ENCODE measurements at places on chromosomes 12 and 14.

GRCh38 chr12:29732191-29732590 lies 51.6 kb downstream of the TMTC1 start:
- DNase-seq = no peak

- no peak for DNase-seq
Measured at GRCh38 chr12:53862831-53863230, 75.8 kb upstream of the HOXC13 start.

DNA sequence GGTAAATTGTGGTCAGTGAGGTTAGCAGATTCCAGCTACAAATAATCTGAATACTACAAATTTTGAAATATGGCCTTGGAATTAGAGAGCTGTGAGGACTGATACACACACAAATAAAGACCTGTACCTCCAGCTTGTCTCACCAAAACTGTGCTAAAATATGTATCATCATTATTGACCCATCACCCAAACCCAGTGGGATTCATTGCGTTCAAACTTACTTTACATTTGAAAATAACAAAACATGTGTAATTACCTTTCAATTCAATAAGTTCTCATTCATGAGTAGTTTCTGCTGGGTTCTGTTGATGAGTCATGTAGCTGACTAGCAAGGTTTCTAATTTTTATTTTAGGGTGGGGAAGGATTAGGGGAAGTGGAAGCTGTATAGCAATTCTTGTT lies 170.9 kb downstream of the MSRB3 start:
- DNase-seq = no peak

DNA sequence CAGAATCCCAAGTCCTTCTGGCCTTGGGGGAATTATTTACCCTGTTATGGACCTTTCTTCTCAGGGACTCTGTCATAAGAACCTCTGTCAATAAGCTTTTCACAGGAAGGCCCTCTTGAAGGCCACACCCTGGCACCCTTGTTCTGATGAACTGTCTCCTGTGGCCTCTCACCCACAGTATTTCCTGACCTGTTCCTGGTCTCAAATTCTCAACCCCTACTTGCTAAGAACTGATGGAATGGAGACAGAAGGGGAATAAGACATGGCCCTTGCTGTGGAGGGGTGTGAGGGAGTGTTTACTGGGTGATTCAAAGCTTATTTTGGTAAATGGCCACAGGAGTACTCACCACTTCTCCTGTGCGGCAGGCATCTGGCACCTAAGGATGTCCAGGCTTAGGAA lies 1082.9 kb downstream of the BCL11B start:
- no peak for DNase-seq

DNA sequence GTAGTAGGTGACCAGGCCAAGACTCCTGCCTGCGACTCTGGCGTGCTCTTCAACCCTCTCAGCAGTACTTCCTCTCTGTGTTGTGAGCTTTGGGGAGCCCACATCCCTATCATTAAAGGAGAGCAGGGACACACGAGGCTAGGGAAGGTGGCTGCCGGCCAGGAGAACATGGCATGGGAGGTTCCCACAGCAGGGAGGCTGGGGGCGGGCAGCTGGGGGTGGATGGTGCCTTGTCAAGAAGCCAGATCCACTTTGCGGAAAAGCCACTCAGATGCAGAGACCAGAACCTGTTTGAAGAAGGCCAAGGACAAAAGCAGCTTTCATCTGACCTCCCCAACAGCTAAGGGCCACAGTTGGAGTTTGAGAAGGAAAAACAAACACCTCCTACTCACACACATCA lies 198.6 kb downstream of the BCL11B start:
- no peak for DNase-seq

- no peak for DNase-seq
Measured at GRCh38 chr12:47277972-47278448, 198.3 kb upstream of the AMIGO2 start.

GRCh38 chr12:93682846-93683261 lies 5.7 kb downstream of the CRADD start:
- peak; percentile 91 for DNase-seq

- DNase-seq = no peak
Measured at GRCh38 chr12:88953029-88953586, 372.8 kb upstream of the KITLG start.

DNA sequence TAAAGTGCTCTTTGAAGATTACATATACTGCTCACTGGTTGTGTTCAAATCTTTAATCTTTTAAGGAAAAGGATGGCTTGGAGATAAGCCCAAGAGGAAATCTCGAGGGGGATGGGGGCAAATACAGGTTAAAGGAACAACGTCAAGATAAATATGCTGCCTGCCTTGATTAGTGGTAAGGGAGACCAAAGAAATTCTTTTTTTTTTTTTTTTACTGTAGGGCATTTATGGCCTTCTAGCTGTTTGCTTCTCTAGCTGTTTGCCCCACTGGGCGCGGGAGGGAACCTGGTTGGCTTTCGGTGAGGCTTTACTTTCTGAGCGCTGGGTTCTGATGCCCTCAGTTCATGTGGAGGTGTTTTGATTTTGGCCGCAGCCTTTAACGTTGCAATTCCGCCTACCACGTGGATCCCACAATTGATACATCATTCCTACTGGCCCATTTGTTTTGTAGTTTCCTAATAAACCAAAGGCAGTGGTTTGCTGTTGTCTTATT lies 5.7 kb downstream of the CCND2 start:
- no peak for DNase-seq

DNA sequence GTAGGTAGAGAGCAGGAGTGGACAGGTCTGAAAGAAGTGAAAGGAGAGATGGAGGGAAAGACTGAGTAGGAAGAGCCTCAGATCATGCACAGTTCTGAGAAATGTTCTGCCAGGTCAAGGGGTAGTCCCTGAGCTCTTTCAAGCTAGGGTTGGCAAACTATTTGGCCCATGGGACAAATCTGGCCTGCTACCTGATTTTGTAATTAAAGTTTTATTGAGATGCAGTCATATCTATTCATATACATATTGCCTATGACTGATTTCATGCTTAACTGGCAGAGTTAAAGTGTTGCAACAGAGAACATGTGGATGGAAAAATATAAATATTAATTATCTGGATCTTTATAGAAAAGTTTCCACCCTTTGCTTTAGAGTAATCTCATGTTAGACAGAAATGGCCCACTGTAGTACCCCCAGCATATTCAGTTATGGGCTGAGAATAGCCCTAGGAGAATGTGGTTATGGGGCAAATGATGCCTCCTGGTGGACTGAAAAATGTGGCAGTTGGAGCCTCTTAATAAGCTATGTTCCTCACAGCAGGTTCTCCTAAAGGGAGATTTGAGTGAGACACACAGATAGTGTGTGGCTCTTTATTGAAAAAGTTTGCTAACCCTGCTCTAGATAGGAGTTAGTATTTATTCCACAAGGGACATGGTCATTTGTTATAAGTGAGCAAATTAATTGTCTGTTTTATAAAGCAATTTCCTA lies 476.9 kb downstream of the LRIG3 start:
- DNase-seq = no peak

- DNase-seq = no peak
Measured at GRCh38 chr12:6823182-6824084, 1.8 kb downstream of the GPR162 start.

DNA sequence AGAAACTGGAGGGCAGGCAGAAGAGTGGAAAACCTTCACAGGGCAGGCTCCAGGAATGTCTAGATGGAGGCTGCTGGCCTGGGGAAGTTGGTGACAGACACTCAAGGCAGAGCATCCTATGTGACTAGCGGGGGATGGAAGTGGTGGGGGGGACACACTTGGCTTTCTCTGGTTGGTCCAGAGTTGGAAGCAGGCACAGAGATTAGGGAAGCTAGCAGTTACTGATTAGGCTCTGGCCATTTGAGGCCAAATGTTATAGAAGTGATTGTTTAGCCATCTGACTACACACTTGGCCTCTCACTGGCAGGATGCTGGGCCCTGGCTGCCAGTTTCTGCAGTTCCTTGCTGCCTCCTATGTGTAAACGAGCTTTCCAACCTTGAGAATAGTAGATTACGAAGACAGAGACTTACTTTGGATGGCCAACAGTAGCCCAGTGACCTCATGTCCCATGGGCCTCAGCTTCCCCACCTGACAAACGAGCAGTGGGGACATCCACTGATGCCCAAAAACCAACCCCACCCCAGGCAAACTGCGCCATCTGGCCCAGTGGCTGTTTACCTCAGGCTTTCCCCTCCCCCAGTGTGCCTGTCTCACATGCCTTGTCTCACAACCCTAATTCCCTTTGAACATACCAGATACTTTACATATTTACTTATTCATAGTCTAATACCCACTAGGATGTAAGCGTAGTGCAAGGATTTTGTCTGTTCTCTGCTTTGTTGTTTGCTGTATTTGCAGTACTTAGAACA lies 102.7 kb downstream of the PAPLN start:
- no peak for DNase-seq

DNA sequence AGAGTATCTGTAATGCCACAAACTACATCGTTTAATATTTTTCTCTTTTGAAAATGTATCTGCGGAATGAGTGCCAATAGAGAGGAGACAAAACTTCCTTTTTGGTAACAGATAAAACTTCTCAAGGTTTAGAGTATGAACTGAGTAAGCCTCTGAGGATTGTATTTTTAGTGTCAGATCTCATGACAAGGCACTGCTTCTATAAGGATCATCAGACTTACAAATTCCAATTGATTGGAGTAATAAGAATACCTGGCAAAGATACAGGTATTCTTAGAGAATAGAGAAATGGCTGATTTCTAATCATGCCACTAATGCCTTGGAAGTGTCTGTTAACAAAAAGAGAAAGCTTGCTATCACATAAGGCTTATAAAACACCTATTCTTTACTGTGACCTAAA lies 45.3 kb downstream of the SLC35F4 start:
- DNase-seq = no peak

DNA sequence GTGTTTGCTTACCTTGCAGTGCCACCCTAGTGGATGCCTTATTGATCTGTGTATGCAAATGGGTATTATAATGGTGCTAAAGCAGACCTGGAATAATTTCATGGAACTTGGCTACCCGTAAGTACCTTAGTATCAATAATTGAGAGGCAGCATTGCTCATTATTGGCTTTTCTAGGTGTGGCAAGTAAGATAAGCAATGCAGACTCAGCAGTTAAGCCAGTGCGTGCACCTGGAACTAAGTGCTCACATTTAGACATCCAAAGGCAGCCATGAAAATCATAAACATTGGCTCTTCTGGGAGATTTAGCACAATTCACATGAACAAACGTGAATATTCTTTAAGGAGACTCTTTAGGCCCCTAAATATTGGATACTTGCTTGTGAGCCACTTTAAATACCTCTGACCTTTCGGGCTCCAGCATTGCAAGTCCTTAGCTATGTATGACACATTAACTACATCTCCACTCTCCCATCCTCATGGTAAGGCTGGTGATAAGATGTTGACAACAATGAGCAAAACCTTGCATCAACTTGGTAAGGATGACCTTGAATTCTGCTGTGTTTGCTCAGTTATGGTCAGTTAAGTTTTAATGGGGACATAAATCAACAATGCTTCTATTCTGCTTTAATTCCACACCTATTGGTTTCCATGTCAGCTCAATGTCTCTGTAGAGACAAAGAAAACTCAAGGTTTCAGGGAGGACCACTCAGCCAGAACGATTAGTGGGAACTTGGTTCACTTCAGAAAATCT lies 112.0 kb downstream of the SLC5A8 start:
- DNase-seq = no peak

DNA sequence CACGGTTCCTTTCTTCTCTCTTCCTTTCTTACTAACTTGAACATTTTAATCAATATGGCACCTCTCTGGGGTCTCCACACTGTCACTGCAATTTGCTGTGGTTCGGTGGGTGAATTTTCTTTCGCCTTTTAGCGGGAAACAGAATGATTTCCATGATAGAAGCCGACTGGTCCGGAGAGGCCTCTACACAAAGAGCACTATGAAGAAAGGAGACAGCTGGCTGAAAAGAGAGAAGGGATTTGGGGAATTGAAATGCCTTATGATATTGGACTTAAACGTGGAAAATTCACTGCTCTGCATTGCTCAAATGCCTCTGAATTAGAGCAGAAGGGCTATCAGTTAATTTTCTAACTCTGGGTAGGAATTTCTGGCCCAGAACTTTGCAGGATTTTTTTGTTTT lies 55.9 kb downstream of the KCNA5 start:
- no peak for DNase-seq

- DNase-seq = no peak
Measured at GRCh38 chr14:106844608-106845285, 1318.4 kb downstream of the TMEM121 start.

DNA sequence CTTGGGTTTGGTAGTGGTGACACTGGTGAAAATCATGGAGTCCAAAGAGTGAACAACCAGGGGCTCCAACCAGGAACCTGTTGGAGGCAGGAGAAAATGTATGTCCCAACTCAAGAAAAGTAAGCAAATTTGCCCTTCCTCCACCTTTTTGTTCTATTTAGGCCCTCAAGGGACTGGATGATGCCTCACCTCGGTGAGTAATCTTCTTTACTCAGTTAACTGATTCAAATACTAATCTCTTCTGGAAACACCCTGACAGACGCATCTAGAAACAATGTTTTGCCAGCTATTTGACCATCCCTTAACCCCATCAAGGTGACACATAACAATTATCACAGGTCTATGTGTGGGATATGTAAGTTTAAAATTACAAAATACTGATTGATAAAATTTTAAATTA lies 272.4 kb upstream of the FOXG1 start:
- no peak for DNase-seq

- DNase-seq = no peak
Measured at GRCh38 chr12:65594409-65594808, 229.9 kb upstream of the HMGA2 start.

DNA sequence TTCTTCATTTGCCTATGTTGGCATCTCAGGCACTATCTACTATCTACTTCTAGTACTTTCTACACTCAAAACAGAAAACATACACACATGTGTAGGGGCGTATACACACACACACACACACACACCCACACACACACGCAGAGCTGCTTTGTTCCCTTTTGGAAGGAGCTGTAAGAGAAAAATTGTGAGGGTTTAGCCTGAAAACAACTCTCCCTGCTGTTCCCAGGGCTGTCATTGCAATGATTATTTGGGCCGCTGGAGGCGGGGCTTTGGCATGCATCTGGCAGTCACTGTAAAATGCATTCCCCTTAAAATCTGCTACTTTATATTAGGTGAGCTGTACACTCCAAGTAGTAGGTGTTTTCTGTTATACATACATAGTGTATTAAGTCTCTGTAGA lies 29.1 kb upstream of the SLC38A2 start:
- no peak for DNase-seq

DNA sequence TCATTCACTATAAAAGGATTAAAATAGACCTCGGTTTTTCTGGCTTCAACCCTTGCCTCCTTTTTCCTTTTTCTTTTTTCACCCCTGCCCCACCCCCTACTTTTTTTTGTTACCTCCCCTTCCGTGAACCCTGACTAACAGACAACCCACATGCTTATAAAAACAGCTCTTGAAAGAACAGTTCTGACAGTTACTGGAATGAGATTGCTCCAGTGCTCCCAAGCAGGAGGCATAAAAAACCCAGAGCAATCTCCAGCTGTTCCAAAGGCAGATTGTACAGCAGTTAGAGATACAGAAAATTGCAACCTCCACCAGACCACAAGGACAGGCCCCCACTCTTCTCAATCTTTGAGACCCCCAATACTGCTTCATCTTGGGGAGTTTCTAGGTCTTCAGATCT lies 29.9 kb upstream of the TMEM260 start:
- DNase-seq = no peak

- DNase-seq = no peak
Measured at GRCh38 chr14:96797582-96798349, 584 bp downstream of the VRK1 start.

- DNase-seq = no peak
Measured at GRCh38 chr12:10873378-10873777, 10.7 kb downstream of the PRH1 start.

- no peak for DNase-seq
Measured at GRCh38 chr12:62522984-62523383, 56.4 kb downstream of the MON2 start.

GRCh38 chr12:103547929-103548328 lies 39.1 kb upstream of the STAB2 start:
- DNase-seq = no peak

Data from NCI-H446 (cell line).